ENCODE measurements at places on chromosomes 13 and 19. TPM values are rescaled to one million over a fixed set of nuclear protein-coding genes. Genes with fewer than 3 reads are reported as not detected.

FPR1 gene
- total RNA-seq: not detected

POSTN gene
- total RNA-seq: not detected

TLE5 gene
- 983 TPM for total RNA-seq

POLR2I gene
- total RNA-seq: 48.8 TPM

PRR20C gene
- total RNA-seq: not detected

MBD3L2 gene
- total RNA-seq: not detected

HS6ST3 gene
- not detected for total RNA-seq

NALCN gene
- not detected for total RNA-seq

ZFP28 gene
- 13.3 TPM for total RNA-seq

KLK1 gene
- total RNA-seq: not detected

ARHGEF18 gene
- total RNA-seq: 140 TPM

MADCAM1 gene
- total RNA-seq: 1.1 TPM

HSPB6 gene
- total RNA-seq: not detected

ZNF841 gene
- total RNA-seq: 39.4 TPM

LYPD3 gene
- total RNA-seq: 6.1 TPM

MAST1 gene
- total RNA-seq: 1.3 TPM

CEACAM7 gene
- total RNA-seq: not detected
